ENCODE measurements at places on chromosomes 6 and 20. TPM values are rescaled to one million over a fixed set of nuclear protein-coding genes. Genes with fewer than 3 reads are reported as not detected.

The PDE7B gene
- total RNA-seq = 1.1 TPM

The HDGFL1 gene
- not detected for total RNA-seq

The SNRNP48 gene
- total RNA-seq = 20.9 TPM

The DCDC2 gene
- 0.23 TPM for total RNA-seq

The LPA gene
- not detected for total RNA-seq

The ZNF334 gene
- total RNA-seq = 3.4 TPM

The C6orf132 gene
- 0.14 TPM for total RNA-seq

The CLVS2 gene
- total RNA-seq = not detected

The TBXT gene
- total RNA-seq = not detected

The CCN6 gene
- total RNA-seq = 0.32 TPM

The KHDC1L gene
- not detected for total RNA-seq

The ZSWIM1 gene
- 9.4 TPM for total RNA-seq

The PSORS1C1 gene
- total RNA-seq = 0.18 TPM

The LST1 gene
- total RNA-seq = 11.1 TPM

The MUC22 gene
- total RNA-seq = not detected

The HLA-DQB2 gene
- total RNA-seq = 0.61 TPM

The KHDC1 gene
- 4.2 TPM for total RNA-seq

The TREML2 gene
- 7.1 TPM for total RNA-seq

The MOXD1 gene
- not detected for total RNA-seq

The BRD2 gene
- 338 TPM for total RNA-seq

The FOXF2 gene
- total RNA-seq = not detected

The GJA10 gene
- total RNA-seq = not detected

The UBE2C gene
- 230 TPM for total RNA-seq

The SMLR1 gene
- total RNA-seq = not detected

The SLC12A5 gene
- 0.49 TPM for total RNA-seq

The PRPH2 gene
- total RNA-seq = not detected

The SERINC1 gene
- 46.3 TPM for total RNA-seq

The SLC24A3 gene
- total RNA-seq = not detected

The MYB gene
- total RNA-seq = 35.9 TPM

The CYP24A1 gene
- total RNA-seq = not detected

The GSTA3 gene
- not detected for total RNA-seq

The ASIP gene
- total RNA-seq = not detected

The CLIC5 gene
- 3.7 TPM for total RNA-seq

The HCRTR2 gene
- not detected for total RNA-seq

The AGPAT1 gene
- total RNA-seq = 30.4 TPM

The SLC26A8 gene
- total RNA-seq = not detected

The ARMH2 gene
- not detected for total RNA-seq

The HLA-DMB gene
- 1.9 TPM for total RNA-seq

The LY6G5C gene
- 1.2 TPM for total RNA-seq

The GNRH2 gene
- 8.3 TPM for total RNA-seq

The SMOC2 gene
- not detected for total RNA-seq

The CLPSL2 gene
- not detected for total RNA-seq

The CRIP3 gene
- total RNA-seq = 1.6 TPM

The RAMACL gene
- 0.30 TPM for total RNA-seq

The C20orf204 gene
- total RNA-seq = 3.3 TPM

The FBXL4 gene
- 16.2 TPM for total RNA-seq

The MAS1 gene
- total RNA-seq = not detected

The VSX1 gene
- not detected for total RNA-seq

The LSM2 gene
- total RNA-seq = 112 TPM

The FOXQ1 gene
- total RNA-seq = not detected

The GMPR gene
- 1.4 TPM for total RNA-seq

The CCR6 gene
- total RNA-seq = 4.0 TPM

The MEI4 gene
- not detected for total RNA-seq

The ALDH8A1 gene
- 0.67 TPM for total RNA-seq

The SLC35B2 gene
- 14.1 TPM for total RNA-seq

The HMGA1 gene
- 649 TPM for total RNA-seq

The SLC2A10 gene
- total RNA-seq = not detected

The GPR63 gene
- 1.2 TPM for total RNA-seq

Data from activated CD4-positive, alpha-beta T cell treated with anti-CD3 and anti-CD28 coated beads for 36 hours (primary cell).